Spinal cord (tissue), 10 donors: ENCODE measurements at places on chromosomes 4 and X. TPM values are rescaled to one million over a fixed set of nuclear protein-coding genes. Genes with fewer than 3 reads are reported as not detected.

The RTL9 gene
- 1.2 TPM for total RNA-seq

The EDA gene
- total RNA-seq = 6.5 TPM

The TEC gene
- 2.6 TPM for total RNA-seq

The INPP4B gene
- total RNA-seq = 29.4 TPM

The ZAR1 gene
- not detected for total RNA-seq

The CFI gene
- total RNA-seq = 36.7 TPM

The LRIT3 gene
- total RNA-seq = 0.22 TPM

The ATP10D gene
- 52.8 TPM for total RNA-seq

The YY2 gene
- total RNA-seq = 1.4 TPM

The FAM184B gene
- 2.3 TPM for total RNA-seq

The PNCK gene
- total RNA-seq = 24.2 TPM

The EPHA5 gene
- 35.4 TPM for total RNA-seq

The MSANTD1 gene
- 2.3 TPM for total RNA-seq

The CXCL3 gene
- total RNA-seq = 1.7 TPM
